ENCODE measurements at places on chromosomes 2 and 18.

- no peak for DNase-seq
Measured at GRCh38 chr2:84919885-84920580, 14.6 kb downstream of the TMSB10 start.

GRCh38 chr2:235669983-235670962, 176.4 kb downstream of the AGAP1 start:
- DNase-seq: no peak

- DNase-seq: no peak
Measured at GRCh38 chr2:118814368-118814767, 33.1 kb downstream of the EN1 start.

- no peak for DNase-seq
Measured at GRCh38 chr2:139055202-139055601, 275.0 kb upstream of the NXPH2 start.

DNA sequence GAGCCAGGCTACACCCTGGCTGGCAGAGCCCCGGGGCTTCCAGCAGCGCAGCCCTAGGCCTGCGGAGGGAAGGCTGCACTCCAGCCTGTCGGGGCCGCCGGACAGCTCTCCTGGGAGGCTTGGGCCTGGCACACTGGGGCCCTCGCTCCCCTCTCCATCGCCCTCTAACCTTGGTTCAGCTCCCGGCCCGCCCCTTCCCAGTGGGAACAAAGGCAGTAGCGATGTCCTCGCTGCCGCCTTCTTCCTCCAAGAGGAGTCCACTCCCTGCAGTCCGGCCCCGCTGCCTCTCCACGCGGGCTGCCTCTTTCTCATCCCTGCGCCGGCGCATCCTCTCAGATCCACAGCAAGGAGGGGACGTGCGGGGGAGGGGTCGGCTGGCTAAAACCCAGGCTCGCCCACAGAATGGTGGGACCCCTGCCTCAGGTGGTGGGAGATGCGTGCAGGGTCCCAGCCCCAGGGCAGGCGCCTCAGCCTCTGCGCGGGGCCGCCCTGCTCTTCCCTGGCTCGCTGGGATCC, 138.1 kb downstream of the TWIST2 start:
- no peak for DNase-seq

DNA sequence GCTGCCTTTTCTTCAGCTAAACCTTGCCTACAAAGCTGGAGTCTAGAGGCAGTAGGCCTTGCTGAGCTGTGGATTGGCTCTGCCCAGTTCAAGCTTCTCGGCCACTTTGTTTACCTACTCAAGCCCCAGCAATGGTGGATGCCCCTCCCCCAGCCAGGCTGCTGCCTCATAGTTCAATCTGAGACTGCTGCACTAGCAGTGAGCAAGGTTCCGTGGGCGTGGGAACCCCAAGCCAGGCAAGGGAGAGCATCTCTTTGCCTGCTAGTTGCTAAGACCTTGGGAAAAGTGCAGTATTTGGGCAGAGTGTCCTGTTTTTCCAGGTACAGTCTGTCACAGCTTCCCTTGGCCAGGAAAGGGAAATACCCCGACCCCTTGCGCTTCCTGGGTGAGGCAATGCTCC, 68.9 kb downstream of the VAPA start:
- no peak for DNase-seq

GRCh38 chr2:193476171-193476800, 1281.6 kb upstream of the TMEFF2 start:
- DNase-seq: no peak

DNA sequence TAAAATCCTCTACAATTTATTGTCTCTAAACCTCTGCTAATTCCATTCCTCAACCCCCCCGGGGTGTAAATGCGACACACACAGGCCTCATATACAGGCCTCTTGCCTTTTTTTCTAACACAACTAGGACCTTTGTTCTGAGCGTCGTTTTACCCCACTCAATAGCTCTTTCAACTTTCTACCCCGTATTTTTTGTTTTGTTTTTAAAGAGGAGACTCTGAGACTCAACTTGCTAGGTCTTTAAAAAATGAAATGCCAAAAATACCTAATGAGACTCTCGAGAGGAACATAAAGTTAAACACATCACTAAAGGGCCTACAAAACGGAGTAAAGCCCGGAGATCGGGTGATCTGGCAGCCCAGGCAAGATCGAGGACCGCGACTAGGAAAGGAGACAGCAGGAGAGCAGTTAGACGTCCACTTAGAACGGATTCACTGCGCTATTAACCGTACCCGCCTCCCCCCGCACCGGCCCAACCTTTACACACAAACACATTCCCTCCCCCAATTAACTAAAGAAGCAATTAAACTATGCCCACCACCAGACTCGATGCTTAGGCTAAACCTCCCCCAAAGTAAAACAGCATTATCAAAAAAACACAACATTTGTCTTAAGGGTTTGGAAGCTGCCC, 1.7 kb downstream of the TRIP12 start:
- DNase-seq: no peak

DNA sequence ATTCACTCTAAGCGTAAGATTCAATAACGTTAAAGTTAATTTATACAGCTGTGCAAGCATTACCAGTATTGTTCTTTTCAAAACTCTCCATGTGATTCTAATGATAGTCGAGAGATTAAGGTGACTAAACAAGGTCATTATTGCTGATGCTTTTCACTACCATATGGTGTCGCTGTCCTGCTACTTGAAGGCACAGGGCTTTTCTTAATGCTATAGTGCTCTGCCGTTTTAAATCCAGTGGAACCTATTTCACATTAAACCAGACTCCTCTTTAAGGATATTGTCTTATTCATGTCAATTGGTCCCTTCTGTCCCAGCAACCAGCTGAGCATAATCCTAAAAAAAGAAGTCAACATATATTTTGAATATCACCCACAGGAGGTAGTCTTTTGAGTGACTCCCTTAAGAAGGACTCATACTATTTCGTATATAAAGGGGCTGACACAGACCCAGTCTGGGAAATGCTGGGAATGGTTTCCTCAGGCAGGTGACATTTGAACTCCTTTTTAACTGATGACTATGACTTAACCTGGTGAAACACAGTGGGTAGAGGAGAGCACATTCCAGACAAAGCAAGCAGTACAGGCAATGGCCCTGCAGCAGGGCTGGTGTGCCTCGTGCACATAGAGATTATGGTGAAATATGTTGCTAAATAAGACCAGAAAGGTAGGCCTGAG, 53.9 kb upstream of the CYTIP start:
- peak; percentile 50 for DNase-seq

- DNase-seq: no peak
Measured at GRCh38 chr18:75047240-75047961, 161.5 kb downstream of the PTGR3 start.

GRCh38 chr2:160293391-160294091, 93.5 kb upstream of the ITGB6 start:
- no peak for DNase-seq

DNA sequence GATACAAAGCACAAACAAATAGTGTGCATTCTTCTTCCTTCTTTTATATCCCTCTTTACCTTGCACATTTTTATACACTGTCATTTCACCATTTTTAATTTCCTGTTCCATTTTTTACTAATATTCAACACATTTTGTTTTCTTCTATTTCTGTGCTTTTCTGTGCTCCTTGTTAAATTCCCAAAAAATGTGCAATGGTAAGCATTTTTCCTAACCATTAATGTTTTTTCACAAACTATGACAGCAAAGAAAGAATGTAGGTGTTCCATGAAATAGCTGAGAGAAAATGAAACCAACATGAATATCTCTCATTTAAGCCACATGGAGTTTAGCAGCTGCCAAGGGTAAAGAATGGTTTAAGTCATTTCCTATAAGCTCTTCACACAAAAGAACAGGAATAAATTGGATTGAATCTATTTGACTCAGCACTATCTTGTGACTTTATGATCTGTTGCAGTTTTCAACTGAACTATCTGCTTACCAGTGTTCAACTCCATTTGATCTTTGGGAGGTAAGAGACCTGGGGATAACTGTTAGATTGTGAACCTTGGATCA, 145.7 kb upstream of the CDH19 start:
- DNase-seq: no peak

DNA sequence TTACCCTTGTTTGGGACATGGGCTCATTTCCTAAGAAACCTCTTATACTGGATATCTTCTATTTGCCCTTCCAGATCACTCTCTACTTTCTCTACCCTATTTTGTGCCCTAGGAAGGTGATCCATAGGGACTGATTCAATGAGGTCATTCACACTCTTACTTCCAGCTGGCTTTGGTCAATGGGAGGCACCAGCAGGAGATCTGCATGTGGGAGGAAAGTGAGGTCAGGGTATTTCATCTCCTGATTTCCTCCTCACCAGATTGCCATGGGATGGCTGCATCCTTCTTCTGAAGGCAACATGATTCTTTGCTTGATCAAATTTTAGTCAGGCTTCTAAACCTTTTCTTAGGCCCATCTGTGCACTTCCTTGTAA, 15.2 kb downstream of the M1AP start:
- DNase-seq: no peak

GRCh38 chr2:194723446-194723845, 933.6 kb upstream of the SLC39A10 start:
- DNase-seq: no peak

DNA sequence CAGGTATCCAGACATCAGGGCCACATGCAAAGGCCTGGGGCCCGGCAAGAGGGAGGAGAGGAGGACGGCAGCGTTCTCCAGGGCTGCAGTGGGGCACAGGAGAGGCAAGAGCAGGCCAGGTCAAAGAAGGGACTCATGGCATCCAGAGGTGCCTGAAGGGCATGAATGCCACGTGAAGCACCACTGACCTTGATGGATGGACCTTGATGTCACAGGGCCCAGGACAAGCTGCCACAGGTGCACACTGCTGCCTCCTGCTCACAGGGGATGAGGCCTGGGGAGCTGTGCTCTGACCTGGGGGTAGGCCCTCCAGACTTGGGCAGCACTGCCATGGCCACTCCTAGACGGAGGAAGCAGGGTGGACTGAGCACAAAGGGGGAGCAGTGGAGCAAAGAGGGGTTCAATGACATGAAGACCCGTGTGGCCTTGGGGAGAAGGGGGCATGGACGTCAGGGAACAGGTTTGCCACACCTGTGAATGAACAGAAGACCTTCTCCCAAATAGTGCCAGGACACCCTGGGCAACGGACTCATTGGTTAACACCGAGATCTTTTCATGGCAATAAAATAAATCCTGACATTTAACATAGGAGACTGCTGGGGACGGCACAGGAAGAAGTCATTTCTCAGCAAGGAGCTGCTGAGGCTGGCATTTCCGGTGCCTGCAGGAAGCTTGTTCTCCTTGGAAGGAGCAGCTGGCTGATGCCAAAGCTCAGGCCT, 65.6 kb downstream of the EMX1 start:
- DNase-seq: no peak

- no peak for DNase-seq
Measured at GRCh38 chr2:112924360-112924759, 13.4 kb downstream of the IL37 start.

GRCh38 chr2:53484531-53484930, 283.1 kb upstream of the CHAC2 start:
- no peak for DNase-seq

DNA sequence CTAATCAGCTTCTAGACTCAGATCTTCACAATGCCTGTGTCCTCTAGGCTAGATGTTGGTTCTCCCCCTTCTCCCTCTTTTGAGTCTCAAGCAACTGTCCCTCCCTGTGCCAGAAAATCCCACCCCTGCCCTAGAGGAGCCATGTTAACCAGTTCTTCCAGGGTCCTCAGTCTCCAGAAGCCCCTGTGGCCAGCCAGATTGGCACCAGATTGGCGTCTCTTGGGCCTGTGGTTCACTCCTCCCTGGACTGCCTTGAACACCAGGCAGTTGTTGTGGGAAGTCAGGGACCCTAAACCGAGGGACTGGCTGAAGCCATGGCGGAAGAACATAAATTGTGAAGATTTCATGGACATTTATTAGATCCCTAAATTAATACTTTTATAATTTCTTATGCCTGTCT, 36.6 kb downstream of the CYP26B1 start:
- DNase-seq: no peak

DNA sequence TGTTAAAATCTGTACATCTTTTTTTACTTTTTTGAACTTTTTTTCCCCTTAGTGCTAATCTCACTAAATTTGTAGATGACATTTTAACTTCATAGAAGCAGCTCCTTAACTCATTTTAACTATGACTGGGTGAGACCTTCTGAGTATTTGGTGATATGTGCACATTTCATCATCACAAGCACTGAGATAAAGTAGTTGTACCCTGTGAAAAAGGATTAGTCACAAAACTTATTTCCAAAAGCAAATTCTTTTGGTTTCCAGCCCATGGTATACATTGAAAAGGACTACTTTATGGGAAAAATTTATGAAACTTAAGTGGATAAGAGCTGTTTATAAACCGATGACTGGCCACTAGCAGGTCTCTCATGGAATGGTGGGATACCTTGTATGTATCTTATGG, 581.5 kb downstream of the PLCL1 start:
- no peak for DNase-seq

- peak; percentile 91 for DNase-seq
Measured at GRCh38 chr2:218671654-218672566, at the start of the genes RNF25 and STK36. TSS of gene RNF25 (minus strand) at chr2:218672002. CDS start at chr2:218671970, 32 bp downstream. TSS of gene STK36 (plus strand) at chr2:218672086. CDS start at chr2:218672830, 744 bp downstream.

GRCh38 chr2:48043131-48043700, 136.9 kb upstream of the FBXO11 start:
- DNase-seq: no peak

Measured in NCI-H2171 (cell line).